ENCODE measurements at places on chromosomes 5 and 9.

GRCh38 chr5:174448662-174449061, 275.7 kb upstream of the MSX2 start:
- DNase-seq = no peak

DNA sequence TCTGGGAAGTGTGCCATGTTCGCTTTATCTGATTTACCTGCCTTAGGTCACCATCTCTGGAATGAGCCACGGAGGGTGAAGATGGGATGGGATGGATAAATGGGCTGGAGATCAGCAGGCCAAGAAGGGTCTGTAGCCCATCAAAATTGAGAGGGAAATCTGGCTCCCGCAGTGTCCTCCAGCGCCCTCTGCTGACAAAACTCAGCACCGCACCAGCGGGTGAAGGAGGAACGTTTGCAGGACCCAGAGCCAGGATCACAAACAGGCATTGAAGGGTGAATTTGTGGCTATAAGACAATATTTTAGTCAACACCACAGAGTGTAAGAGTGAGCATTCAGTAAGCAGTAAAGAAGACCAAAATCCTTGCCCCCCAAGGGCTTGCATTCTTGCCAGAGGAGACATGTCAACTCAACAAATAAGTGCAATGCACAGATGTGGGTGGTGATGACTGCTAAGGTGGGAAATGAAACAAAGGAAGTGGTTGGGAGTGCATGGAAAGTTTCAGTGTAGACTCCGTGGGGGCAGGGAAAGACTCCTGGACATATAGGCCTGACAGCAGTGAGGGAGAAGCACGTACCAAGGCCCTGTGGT, 124.4 kb downstream of the TENT4A start:
- no peak for DNase-seq

- peak; percentile 63 for DNase-seq
Observed at GRCh38 chr5:150410524-150411244, 2.0 kb downstream of the CD74 start.

- no peak for DNase-seq
Observed at GRCh38 chr5:45089870-45090269, 281.1 kb downstream of the MRPS30 start.

DNA sequence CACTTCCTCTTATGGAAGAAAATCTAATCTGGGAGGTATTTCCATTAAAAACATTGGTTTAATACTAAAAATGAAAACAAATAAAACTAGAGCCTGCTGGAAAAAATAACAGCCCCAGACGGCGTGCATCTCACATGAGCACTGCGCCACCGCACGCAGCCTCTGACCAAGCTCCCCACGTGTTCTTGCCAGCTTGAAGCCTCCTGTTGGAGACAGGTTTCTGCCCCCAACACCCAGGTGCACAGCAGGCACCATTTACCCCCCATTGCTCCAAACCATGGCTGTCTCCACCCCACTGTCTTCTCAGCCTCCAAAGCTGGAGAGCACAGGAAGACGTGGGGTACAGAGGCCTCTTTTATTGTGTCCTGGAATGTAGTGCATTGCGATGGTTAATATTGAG, 10.7 kb upstream of the COL5A1 start:
- no peak for DNase-seq

DNA sequence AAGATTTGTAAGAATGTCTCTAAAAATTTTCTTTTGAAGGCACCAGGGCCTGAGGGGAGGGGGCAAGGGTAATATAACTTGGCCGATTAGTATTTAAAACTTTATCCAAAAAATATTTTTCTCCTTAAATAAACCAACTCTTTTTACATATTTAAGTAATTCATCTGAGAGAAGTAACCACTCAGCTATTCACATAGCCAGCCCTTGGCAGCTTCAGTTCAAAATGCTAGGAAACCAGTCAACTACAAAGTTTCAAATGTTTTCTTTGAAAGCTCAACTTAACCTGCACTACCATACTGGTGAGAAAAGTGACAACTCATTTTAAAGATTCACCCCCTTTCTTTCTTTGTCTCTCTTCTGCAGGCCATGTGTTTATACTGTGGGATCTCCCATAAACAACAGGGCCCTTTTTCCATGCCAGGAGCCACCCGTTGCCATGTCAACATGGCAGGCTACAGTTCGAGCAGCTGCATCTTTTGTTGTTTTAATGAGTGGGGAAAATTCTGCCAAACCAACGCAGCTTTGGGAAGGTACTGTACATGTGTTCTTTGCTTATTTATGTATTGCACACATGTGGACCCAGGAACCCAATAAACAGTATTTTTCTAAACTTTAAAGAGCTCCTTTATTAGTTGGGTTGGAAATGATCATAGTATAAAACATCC, 46.3 kb downstream of the AOPEP start:
- DNase-seq = peak; percentile 48
